Activated T-helper 1 cell treated with anti-CD3 and anti-CD28 coated beads, Interleukin-12 subunit alpha, Interleukin-12 subunit beta, Interleukin-2, Interleukin-4 antibody, amounts not matched to agents 30 ng/mL and 10 ng/mL and 1 ng/mL, durations not matched to agents 14 hours and 24 hours and 36 hours (primary cell): ENCODE measurements at places on chromosomes 2 and 18.

DNA sequence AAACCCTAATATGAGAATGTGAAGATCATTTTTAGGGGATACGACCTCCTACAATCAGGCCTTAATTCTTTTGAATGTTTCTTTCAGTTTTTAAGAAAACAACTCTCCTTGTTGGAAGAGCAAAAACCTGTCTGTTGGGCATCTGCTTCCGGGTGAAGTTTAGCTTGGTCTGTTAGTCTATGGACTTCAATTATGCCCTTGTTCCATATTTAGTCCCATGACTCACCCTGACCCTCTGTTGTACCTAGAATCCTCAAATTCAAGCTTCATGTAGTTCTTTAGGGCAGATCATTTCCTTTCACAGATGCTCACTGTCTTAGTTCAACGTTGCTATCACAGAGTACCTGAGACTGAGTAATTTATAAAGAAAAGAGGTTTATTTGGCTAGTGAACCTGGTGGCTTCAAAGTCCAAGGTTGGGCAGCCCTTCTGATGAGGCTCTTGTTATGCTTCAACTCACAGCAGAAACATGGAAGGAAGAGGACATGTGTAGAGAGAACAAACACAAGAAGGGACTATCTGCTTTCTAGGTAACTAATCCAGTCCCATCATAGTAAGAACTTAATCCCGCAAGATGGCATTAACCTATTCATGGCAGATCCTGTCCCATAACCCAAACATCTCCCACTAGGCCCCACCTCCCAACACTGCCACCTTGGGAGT is 82.5 kb upstream of the SERPINE2 start:
- no peak overlapping the region for H3K27ac ChIP-seq
- peaks cover 14% of the 10 kb centered on the region for H3K27me3 ChIP-seq
- H3K4me1 ChIP-seq, result no peaks in the 10 kb centered on the region
- H3K36me3 ChIP-seq, result no peaks in the 10 kb centered on the region
- no peak overlapping the region for H3K4me3 ChIP-seq

GRCh38 chr2:115160531-115161080 is 718.2 kb downstream of the DPP10 start:
- no peak overlapping the region for H3K27ac ChIP-seq
- H3K27me3 ChIP-seq, result peaks cover 19% of the 10 kb centered on the region
- H3K36me3 ChIP-seq, result no peaks in the 10 kb centered on the region
- DNase-seq, result no peak
- no peak overlapping the region for H3K4me3 ChIP-seq
- H3K4me1 ChIP-seq, result no peaks in the 10 kb centered on the region

GRCh38 chr2:74010087-74010541 is 25.4 kb downstream of the TET3 start:
- no peak for DNase-seq
- H3K36me3 ChIP-seq, result peaks cover 8% of the 10 kb centered on the region

DNA sequence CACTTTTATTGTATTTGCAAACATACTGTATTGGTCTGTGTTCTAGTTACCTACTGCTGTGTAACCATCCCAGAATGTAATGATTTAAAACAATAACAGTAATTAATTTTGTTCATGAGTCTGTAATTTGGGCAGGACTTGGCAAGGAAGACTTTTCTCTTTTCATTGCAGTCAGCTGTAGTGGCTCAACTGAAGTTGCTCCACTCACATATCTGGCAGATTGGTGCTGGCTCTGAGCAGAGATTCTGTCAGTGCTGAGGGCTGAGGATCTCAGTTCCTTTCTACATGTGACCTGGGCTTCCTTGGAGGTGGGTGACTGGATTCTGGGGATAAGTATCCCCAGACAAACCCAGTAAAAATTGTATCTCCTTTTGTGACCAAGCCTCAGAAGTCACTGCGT is 26.6 kb downstream of the PTPN4 start:
- no peak overlapping the region for H3K27ac ChIP-seq
- peaks cover 8% of the 10 kb centered on the region for H3K36me3 ChIP-seq
- H3K4me1 ChIP-seq, result no peaks in the 10 kb centered on the region
- no peak for DNase-seq
- no peaks in the 10 kb centered on the region for H3K27me3 ChIP-seq

- H3K4me3 ChIP-seq, result no peak overlapping the region
- no peaks in the 10 kb centered on the region for H3K36me3 ChIP-seq
- DNase-seq, result no peak
- H3K4me1 ChIP-seq, result no peaks in the 10 kb centered on the region
- peaks cover 2% of the 10 kb centered on the region for H3K27me3 ChIP-seq
Observed at GRCh38 chr2:88377641-88377991, 74.9 kb downstream of the FOXI3 start.

DNA sequence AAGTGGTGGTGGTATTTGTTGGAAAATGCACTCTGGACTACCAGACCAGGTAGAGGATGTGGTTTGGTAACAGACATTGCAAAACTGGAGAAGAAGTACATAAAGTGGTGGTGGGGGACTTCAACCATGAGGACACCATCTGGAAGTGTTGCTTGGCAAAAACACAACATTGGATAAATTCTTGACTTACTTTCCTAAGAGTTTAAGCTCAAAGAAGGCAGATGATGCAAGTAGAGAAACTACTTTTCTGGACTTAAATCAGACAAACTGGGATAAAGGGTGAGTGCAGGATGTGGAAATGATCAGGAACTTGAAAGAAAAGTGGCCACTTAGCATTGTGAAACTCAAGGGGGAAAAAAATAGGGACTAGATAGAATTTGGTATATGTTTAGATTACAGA is 487.4 kb downstream of the ZEB2 start:
- H3K36me3 ChIP-seq, result peaks cover 1% of the 10 kb centered on the region
- H3K27ac ChIP-seq, result no peak overlapping the region
- DNase-seq, result no peak
- H3K4me3 ChIP-seq, result no peak overlapping the region

GRCh38 chr2:30310955-30311354 is 79.6 kb downstream of the LBH start:
- no peak overlapping the region for H3K4me3 ChIP-seq
- peaks cover 7% of the 10 kb centered on the region for H3K36me3 ChIP-seq
- peaks cover 37% of the 10 kb centered on the region for H3K4me1 ChIP-seq
- H3K27me3 ChIP-seq, result no peaks in the 10 kb centered on the region
- DNase-seq, result no peak

- no peak overlapping the region for H3K4me3 ChIP-seq
- DNase-seq, result no peak
- no peaks in the 10 kb centered on the region for H3K4me1 ChIP-seq
- H3K27me3 ChIP-seq, result no peaks in the 10 kb centered on the region
- no peak overlapping the region for H3K27ac ChIP-seq
Observed at GRCh38 chr2:50865235-50865634, 166.7 kb downstream of the NRXN1 start.
